HS-5 (cell line): ENCODE measurements at places on chromosomes 4 and X.
A peak's percentile ranks its signal among the peaks of the same experiment; 100 is the strongest.

- no peak for DNase-seq
These were observed 100.1 kb downstream of the LCORL start for GRCh38 chr4:17921451-17921850.

GRCh38 chr4:121778991-121779628 is 14.1 kb upstream of the SMIM43 start:
- no peak for DNase-seq

DNA sequence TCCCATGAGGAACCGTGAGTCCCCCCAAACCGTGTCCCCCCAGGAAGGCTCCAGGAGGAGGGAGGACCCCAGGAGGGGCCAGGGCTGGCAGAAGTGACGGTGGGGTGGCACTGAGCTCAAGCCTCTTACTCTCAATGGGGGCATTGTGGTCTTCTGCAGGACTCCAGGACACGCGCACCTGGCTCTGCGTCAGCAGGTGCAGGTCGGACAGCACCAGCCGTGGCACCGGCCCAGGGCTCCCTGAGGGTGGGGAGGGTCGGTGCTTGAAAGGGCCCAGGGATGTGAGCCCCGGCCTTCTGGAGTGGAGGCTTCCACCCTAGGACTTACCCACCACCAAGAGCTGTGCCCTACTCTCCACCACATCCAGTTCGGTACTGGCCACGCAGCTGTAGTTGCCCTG is 18.3 kb downstream of the L1CAM start:
- no peak for DNase-seq

DNA sequence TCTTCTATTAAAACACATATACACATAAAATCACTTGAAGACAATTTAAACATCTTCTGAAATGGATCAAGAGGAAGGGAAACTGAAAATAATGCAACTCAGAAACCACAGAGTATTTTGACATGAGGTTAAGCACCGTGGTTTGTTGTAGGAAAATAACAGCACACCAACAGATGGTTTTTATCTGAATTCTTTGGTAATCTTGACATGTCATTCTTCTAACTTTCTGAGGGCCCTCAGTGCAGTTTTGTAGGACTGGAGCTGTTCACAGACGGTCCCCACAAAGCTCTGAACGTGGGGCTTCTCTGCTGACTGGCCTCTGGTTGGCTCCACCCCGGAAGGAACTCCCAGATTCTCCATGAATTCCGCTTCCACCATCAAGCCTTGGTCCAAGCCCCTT is 16.0 kb upstream of the TLR8 start:
- no peak for DNase-seq

GRCh38 chrX:43557792-43558191 is 98.3 kb upstream of the MAOA start:
- peak; percentile 34 for DNase-seq

DNA sequence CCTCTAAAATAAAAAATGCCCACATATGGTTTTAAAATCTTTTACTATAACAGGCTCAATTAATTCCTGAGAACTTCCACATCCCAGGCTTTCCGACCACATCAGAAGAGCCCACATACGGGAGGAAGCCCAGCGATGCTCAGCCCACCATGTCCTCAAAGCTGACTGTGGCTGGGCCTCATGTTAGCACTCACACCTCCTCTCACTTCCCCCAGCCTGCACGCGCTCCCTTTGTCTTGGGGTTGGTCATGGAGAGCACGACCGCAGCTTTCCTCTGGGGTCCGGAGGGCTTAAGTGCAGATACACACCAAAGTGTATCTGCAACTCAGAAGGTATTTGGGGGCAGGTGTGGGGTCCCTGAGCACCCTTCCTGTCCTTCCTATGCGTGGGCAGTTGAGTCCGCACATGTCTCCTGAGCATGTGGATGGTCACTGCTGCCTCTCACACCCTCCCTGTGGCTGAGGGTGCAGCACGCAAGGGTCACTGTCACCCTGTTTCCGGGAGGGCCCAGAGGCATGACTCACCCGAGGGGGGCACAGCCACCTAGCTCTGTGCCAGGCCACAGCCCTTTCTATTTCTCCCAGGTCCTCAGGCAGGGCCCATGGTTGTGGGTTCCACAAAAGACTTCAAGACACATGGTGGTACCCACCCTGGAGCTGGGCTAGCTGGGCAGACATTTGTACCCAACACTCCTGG is 21.2 kb downstream of the WDR1 start:
- DNase-seq = no peak

DNA sequence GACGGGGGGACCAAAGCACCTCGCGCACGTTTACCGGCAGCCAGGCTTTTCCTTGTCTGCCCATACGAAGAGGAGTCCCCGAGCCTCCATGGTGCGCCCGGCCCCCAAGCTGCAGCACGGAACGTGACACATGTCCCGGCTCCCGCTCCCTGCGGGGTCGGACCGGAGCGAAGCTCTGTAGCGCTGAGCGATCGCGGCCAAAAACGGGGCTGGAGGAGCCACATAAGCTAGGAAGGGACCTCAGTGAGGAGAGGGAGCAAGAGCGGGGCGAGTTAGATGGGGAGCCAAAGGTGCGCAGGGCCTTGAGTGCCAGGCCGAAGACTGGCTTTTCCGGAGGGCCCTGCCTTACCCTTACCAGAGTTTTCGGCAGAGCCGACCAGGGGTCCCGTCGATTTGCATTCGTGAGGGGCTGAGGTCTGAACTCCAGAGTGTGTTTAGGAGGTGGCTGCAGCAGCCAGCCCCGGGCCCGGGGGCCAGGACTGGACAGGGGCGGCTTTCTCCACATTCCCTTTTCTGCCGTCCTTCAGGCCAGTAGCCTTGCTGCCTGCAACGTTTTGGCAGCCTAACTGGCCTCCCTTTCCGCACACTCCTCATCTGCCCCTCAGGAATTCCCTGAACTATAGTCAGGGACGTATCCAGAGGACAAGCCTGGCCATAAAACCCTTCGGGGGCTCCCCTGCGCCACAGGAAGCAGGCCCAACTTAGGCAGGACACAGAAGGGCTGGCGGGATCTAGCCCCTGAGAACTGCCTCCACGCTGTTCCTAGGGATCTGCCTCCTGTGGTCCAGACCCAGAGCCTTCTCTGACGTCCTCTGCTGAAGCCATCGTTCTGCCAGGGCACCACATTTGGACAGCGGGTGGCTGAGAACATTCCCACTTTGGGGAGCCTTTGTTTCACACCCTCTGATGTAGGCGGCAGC is 689 bp downstream of the SSR4 start:
- DNase-seq = no peak

GRCh38 chr4:6957994-6958393 is 48.4 kb downstream of the TBC1D14 start:
- DNase-seq = no peak

DNA sequence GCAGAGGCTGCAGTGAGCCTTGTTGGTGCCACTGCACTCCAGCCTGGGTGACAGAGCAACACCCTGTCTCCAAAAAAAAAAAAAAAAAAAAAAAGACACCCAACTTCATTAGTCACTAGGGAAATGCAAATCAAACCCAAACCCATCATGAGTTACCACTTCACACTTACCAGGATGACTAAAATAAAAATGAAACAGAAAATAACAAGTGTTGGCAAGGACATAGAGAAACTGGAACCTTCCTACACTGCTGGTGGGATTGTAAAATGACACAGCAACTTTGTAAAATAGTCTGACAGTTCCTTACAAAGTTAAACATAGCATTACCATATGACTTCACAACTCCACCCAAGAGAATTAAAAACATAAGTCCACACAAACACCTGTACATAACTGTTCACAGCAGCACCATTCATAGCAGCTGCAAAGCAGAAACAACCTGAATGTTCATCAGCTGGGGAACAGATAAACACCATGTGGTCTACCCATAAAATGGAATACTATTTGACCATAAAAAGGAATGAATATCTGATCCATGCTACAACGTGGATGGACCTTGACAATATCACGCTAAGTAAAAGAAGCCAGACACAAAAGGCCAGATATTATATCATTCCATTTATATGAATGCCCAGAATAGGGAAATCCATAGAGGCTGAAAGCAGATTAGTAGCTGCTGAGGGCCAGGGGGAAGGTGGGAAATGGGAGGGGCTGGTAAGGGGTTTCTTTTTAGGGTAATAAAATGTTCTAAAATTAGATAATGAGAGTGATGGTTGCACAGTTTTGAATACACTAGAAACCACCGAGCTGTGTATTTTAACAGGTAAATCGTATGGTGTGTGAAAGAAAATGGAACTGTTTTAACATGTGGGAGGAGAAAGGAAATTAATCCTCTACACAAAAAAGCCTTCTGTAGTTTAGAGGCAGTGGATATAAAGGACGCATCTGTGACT is 18.3 kb downstream of the CD99L2 start:
- DNase-seq = no peak

- DNase-seq = peak; percentile 60
These were observed 12.7 kb upstream of the UBA6 start for GRCh38 chr4:67713529-67714247.

- DNase-seq = no peak
These were observed 129.5 kb downstream of the KCNIP4 start for GRCh38 chr4:21819086-21819485.

- DNase-seq = no peak
These were observed 74.8 kb upstream of the PACRGL start for GRCh38 chr4:20625426-20625825.

GRCh38 chr4:169573889-169574288 is 38.5 kb downstream of the NEK1 start:
- DNase-seq = no peak

DNA sequence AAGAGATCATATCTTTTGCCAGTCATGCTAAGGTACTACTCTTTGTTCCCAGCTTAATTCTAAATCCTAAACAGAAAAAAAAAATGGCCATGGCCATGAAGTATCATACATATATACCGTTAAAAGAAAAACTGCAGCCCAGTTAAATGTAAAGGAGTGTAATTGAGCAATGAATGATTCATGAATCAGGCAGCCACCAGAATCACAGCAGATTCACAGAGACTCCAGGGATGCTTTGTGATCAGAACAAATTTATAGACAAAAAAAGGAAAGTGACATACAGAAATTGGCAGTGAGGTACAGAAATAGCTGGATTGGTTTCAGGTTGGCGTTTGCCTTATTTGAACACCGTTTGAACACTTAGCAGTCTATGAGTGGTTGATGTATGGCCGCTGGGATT is 42.1 kb upstream of the PDGFC start:
- DNase-seq = no peak

DNA sequence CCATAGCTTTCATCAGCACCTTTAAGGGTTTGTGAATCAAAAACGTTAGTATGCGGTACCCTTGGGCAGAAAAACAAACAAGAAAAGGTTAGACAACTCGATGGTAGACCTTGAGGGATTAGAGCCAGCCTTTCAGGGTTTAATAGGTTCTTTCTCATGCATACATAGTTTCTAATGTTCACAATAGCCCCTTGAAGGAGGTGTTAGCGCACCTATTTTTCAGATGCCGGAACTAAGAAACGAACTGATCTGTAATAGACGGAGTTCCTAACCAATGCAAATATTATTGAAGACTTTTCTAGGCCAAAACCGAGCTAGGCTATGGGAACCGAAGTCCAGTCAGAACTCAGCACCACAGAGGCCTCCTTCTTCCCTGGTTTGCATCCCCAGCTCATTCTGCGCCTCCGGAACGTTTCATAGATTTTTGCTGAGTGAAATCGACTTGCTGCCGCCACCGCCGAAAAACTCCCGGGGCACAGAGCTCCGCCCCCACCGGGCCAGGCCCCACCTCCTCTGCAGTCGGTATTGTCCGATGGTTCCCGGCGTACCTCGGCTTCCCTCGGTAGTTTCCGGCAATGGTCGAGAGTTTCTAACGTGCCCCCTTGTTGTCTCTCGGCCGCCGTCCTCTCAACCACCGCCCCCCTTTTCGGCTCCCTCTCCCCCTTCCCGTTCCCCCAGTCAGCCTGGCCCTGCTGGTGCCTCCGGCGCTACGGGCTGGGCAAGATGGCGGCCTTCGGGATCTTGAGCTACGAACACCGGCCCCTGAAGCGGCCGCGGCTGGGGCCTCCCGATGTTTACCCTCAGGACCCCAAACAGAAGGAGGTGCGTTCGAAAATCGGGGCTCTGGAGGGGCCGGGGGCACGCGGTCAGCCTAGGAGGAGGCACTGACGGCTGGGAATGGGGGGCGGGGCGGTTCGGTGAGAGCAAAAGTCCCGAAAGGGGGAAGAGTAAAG is at the start of gene MED12:
TSS of gene MED12 (plus strand) at position 565 of the 953 bp plus-strand sequence. CDS start at position 724, 159 bp downstream.
- DNase-seq = peak; percentile 25

GRCh38 chr4:158610790-158611189 is 60.9 kb downstream of the C4orf46 start:
- DNase-seq = no peak
